ENCODE measurements at places on chromosomes 13 and 19. TPM values are rescaled to one million over a fixed set of nuclear protein-coding genes. Genes with fewer than 3 reads are reported as not detected.

GRCh38 chr13:32409001-32409313 is 19.0 kb downstream of the N4BP2L1 start:
- no peak for DNase-seq

GRCh38 chr19:18456974-18457373 is 19.0 kb upstream of the ISYNA1 start:
- no peak for DNase-seq

- DNase-seq = no peak
Observed at GRCh38 chr13:76738616-76739015, 147.6 kb downstream of the KCTD12 start.

The ERVK3-1 gene
- 35.1 TPM for polyA plus RNA-seq

The SOX21 gene
- 3.4 TPM for polyA plus RNA-seq

The OR7D2 gene
- polyA plus RNA-seq = not detected

DNA sequence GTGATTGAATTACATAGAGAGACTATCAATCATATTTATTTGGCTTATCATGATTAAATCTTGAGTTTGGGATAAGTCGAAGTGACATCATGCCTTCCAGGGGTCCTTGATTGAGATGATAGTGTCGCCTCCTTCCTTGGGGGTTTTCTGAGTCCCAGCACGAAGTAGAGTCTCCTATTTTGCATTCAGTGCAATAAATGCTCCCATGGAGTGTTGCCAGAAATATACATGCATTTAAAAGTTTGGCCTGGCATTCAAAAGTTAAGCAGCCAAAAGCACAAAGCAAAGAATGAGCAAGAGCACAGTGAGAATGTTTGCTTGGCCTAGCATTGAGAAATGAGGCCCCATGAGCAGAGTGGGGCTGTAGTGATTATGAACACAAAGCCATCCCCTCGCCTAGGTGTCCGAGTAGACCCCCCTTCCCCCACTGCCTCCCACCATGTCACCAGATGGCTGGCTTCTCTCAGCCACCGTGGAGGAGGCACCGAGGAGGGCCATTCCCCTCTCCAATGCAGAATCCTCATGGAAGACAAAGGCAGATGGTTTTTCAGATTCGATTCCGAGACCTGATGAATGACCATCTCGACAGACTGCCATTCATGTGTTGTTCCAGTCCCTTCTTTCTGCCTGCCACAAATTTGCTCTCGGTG is 58.8 kb upstream of the UBL3 start:
- no peak for DNase-seq

DNA sequence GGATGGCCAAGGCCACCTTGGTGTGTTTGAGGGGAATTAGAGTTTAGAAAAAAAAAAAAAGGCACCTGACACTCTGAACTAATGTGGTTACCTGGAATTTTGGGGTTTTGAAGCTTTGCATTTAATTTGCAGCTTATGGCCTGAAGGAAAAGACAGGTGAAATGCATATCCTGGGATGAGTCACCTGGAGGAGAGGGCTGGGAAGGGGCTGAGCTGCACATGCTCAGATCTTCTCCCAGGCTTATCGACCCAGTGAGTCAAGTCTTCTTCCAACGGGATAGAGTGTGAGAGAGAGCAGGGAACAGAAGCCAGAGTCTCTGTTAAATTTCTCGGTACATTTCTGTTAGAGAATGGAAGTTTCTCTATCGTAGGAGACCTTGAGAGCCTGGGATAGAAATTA is 29.7 kb upstream of the ALOX5AP start:
- no peak for DNase-seq

The UHRF1 gene
- polyA plus RNA-seq = 4.4 TPM

DNA sequence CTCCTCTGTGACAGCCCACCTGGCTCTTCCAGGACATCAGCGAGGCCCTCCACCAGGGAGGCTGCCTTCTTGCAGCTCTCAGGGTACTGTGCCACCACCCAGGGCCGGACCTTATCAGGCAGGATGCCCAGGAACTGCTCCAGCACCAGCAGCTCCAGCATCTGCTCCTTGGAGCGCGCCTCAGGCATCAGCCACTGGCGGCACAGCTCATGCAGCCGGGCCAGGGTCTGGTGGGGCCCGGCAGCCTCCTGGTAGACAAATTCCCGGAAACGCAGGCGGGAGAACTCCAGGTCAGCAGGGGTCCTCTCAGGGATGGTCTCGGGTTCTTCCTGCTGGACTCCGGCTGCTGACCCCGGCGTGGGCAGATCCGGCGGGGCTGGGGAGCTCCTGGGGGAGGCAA is 8.2 kb downstream of the ZSCAN18 start:
- DNase-seq = no peak

The CD22 gene
- 2.0 TPM for polyA plus RNA-seq

GRCh38 chr13:31639443-31640163 is 99.7 kb upstream of the RXFP2 start:
- DNase-seq = no peak

The ZDHHC20 gene
- polyA plus RNA-seq = 16.4 TPM

The MIA gene
- polyA plus RNA-seq = 2.8 TPM

The FOXA3 gene
- polyA plus RNA-seq = 11.9 TPM
